ENCODE measurements at places on chromosomes 13 and 19. TPM values are rescaled to one million over a fixed set of nuclear protein-coding genes. Genes with fewer than 3 reads are reported as not detected.
A peak's percentile ranks its signal among the peaks of the same experiment; 100 is the strongest.

GRCh38 chr19:295687-296370 lies 4.6 kb upstream of the PLPP2 start:
- peaks cover 2% of the 10 kb centered on the region for H3K4me1 ChIP-seq
- no peak for DNase-seq
- no peaks in the 10 kb centered on the region for H3K36me3 ChIP-seq
- H3K27me3 ChIP-seq, result no peaks in the 10 kb centered on the region
- H3K4me3 ChIP-seq, result no peak overlapping the region
- no peak overlapping the region for H3K27ac ChIP-seq

DNA sequence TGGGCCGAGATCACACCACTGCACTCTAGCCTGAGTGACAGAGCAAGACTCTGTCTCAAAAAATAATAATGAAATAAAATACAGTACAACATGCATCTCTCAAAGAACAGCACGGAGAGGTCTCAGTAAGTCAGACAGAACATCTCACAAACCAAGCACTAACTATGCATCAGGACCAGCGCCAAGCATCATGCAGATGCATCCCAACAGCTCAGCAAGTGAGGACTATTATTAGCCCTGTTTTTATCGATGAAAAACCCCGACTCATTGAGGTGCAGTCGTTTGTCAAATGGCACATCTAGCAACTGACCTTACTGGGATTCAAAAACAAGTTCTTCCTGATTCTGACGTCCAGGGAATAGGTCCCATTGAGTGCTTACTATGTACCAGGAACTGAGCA lies 3.8 kb downstream of the C19orf47 start:
- H3K4me1 ChIP-seq, result no peaks in the 10 kb centered on the region
- H3K36me3 ChIP-seq, result peaks cover 7% of the 10 kb centered on the region
- H3K27ac ChIP-seq, result no peak overlapping the region

- H3K36me3 ChIP-seq, result no peaks in the 10 kb centered on the region
- no peaks in the 10 kb centered on the region for H3K27me3 ChIP-seq
- H3K4me3 ChIP-seq, result no peak overlapping the region
- DNase-seq, result no peak
- no peak overlapping the region for H3K27ac ChIP-seq
- H3K4me1 ChIP-seq, result peaks cover 8% of the 10 kb centered on the region
Observed at GRCh38 chr13:46640843-46641242, 87.9 kb downstream of the LRCH1 start.

GRCh38 chr13:91181892-91182291 lies 165.6 kb upstream of the MIR17HG start:
- no peak overlapping the region for H3K27ac ChIP-seq
- H3K36me3 ChIP-seq, result no peaks in the 10 kb centered on the region
- H3K4me1 ChIP-seq, result no peaks in the 10 kb centered on the region
- no peak overlapping the region for H3K4me3 ChIP-seq
- no peak for DNase-seq
- no peaks in the 10 kb centered on the region for H3K27me3 ChIP-seq

GRCh38 chr13:49615836-49616675 lies 12.3 kb upstream of the ARL11 start:
- no peaks in the 10 kb centered on the region for H3K27me3 ChIP-seq
- no peak overlapping the region for H3K4me3 ChIP-seq
- H3K36me3 ChIP-seq, result no peaks in the 10 kb centered on the region

GRCh38 chr19:40388481-40388880 lies 1.5 kb downstream of the HIPK4 start:
- H3K27ac ChIP-seq, result no peak overlapping the region
- no peaks in the 10 kb centered on the region for H3K36me3 ChIP-seq
- no peak for DNase-seq

DNA sequence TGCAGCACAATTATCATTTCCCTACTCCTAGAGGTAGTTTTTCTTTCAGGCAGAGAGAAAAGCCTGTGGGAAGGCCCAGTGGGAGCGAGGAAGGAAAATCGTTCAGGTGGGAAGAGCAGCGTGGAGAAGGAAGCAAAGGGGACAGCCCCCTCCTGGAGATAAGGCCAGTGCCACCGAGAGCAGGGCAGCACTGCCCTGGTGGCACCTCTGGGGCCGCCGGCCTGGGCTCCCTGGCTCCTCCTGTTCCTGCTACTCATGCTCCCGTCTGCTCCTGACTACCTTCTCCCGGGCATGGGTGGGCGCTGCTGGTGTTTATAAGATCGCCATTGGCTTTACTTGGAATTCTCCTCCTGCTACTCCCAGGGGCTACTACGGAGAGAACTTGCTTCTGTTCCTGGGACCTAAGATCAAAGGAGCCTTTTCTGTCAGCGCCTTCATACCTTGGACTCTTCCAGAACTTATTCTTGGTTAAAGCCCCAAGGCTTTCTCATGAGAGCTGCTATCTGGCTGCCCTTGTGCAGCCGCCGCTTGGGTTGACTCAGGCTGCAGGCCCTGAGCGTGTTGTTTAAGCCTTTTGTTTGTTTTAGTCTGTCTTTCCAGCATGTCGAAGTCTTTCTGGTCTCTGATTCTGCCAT lies 3.7 kb upstream of the FLT1 start:
- H3K36me3 ChIP-seq, result no peaks in the 10 kb centered on the region
- no peak overlapping the region for H3K27ac ChIP-seq
- no peaks in the 10 kb centered on the region for H3K27me3 ChIP-seq
- no peak overlapping the region for H3K4me3 ChIP-seq
- DNase-seq, result no peak
- peaks cover 3% of the 10 kb centered on the region for H3K4me1 ChIP-seq

DNA sequence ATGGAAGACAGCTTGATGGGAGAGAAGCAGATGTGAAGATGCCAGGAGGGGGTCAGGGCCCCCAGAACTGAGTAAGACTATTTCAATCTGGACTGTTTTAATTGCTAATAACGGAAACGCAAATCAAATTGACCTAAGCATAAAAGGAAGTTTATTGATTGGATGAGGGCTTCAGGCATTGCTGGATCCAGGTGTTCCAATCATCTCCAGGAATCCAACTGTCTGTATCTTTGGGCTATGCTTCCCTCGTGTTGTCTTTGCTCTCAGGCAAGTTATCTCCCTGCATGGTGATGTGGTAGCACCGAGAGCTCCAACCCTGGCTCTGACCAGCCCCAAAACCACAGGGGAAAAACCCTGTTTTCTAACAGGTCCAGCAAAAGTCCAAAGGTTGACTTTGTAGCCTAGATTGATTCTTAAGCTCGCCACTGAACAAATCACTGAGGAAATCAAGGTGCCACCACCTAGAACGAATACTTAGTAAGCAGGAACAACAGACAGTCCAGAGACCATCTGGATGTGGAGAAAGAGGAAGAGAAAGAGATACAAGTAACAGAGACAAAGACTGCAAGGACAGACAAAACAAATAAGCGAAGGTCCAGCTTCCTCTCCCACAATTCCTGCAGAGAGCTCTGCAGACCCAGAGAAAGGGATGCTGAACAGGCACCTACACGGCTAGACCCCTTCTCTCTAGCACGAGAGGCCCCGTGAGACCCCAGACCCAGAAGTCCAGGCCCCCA lies 1.2 kb upstream of the C19orf81 start:
- H3K27ac ChIP-seq, result no peak overlapping the region
- no peaks in the 10 kb centered on the region for H3K36me3 ChIP-seq
- H3K27me3 ChIP-seq, result peaks cover 4% of the 10 kb centered on the region
- DNase-seq, result no peak
- peaks cover 4% of the 10 kb centered on the region for H3K4me1 ChIP-seq
- H3K4me3 ChIP-seq, result peak overlapping the region; percentile 33

GRCh38 chr19:51714848-51715247 lies 8.9 kb downstream of the HAS1 start:
- no peak overlapping the region for H3K27ac ChIP-seq
- peaks cover 6% of the 10 kb centered on the region for H3K27me3 ChIP-seq
- no peaks in the 10 kb centered on the region for H3K4me1 ChIP-seq
- H3K4me3 ChIP-seq, result no peak overlapping the region

DNA sequence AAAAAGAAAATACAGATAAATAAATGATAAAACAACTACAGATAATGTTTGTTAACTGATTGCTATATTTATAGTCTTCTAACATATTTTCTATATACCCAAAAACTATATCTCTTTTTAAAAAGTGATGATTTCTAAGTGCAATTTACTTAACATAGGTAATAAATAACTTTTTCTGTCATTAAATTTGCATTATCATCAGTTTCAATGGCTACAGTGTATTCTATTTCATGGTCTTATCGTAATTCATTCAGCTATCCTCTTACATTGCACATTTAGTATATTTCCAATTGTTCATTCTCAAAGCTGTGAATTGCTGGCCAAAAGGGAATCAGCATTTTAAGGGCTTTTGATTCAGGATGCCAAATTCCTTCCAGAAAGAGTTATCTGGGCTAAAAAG lies 3.6 kb downstream of the ZNF180 start:
- no peaks in the 10 kb centered on the region for H3K4me1 ChIP-seq
- DNase-seq, result no peak
- peaks cover 76% of the 10 kb centered on the region for H3K36me3 ChIP-seq
- no peaks in the 10 kb centered on the region for H3K27me3 ChIP-seq
- H3K27ac ChIP-seq, result no peak overlapping the region
- H3K4me3 ChIP-seq, result no peak overlapping the region

GRCh38 chr19:48249502-48250014 lies 6.2 kb downstream of the CARD8 start:
- peaks cover 46% of the 10 kb centered on the region for H3K36me3 ChIP-seq
- H3K27me3 ChIP-seq, result no peaks in the 10 kb centered on the region
- no peaks in the 10 kb centered on the region for H3K4me1 ChIP-seq
- no peak overlapping the region for H3K4me3 ChIP-seq
- H3K27ac ChIP-seq, result no peak overlapping the region

DNA sequence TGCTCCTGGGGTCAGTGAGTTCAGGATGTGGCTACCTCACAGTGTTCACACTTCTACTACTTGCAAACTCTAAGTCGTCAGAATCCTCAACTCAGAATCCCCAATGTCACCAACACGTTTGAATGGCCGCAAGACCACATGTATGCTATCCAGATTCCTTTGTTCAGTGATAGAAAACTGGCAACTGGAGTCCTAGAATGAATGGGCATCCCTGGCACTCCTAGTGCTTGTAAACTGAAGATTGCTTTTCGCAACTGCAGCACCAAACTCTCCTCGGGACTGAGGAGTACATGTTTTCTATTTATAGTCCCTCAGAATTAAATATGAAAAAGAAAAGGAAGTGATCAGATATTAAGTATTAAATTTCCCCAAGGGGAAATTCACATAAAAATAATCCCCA lies 4.9 kb downstream of the SMAD9 start:
- H3K4me1 ChIP-seq, result no peaks in the 10 kb centered on the region
- DNase-seq, result no peak
- H3K4me3 ChIP-seq, result no peak overlapping the region
- H3K27me3 ChIP-seq, result no peaks in the 10 kb centered on the region

GRCh38 chr13:48501705-48502104 lies 31.2 kb downstream of the RCBTB2 start:
- no peaks in the 10 kb centered on the region for H3K27me3 ChIP-seq
- no peak overlapping the region for H3K4me3 ChIP-seq
- peaks cover 5% of the 10 kb centered on the region for H3K4me1 ChIP-seq
- DNase-seq, result no peak

DNA sequence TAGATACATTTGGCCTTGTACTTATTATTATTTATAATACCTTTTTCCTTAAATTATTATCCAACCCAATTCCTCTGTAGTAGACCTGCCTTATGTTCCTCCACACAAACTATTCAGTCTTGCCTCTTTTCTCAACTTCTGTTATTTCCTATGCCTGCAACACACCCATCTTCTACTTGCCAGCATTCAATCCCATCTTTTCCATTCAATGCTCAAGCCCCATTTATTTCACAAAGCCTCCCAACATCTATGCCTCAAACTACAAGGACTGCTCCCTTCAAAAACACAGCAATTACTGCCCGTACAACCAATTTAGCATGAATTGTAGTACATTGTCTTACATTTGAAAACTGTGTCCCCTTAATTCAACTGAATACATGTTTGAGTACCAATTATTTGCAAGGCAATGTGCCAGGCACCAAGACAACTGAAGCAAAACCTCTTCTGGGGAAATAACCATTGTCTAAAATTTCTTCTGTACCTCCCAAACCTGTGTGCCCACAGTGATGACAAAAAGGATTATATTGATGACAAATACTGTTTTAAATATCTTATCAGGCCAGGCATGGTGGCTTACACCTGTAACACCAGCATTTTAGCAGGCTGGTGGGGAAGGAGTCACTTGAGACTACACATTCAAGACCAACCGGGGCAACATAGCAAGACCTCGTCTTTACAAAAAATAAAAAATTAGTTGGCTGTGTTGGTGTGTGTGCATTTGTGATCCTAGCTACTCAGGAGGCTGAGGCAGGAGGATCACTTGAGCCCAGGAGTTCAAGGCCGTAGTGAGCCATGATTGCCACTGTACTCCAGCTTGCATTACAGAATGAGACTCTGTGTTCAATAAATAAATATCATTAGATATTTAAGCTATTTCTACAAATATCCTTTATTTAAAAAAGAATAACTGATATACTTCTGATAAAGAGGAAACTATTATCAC lies 35.1 kb downstream of the ELF1 start:
- no peaks in the 10 kb centered on the region for H3K27me3 ChIP-seq
- H3K36me3 ChIP-seq, result no peaks in the 10 kb centered on the region
- no peak for DNase-seq

DNA sequence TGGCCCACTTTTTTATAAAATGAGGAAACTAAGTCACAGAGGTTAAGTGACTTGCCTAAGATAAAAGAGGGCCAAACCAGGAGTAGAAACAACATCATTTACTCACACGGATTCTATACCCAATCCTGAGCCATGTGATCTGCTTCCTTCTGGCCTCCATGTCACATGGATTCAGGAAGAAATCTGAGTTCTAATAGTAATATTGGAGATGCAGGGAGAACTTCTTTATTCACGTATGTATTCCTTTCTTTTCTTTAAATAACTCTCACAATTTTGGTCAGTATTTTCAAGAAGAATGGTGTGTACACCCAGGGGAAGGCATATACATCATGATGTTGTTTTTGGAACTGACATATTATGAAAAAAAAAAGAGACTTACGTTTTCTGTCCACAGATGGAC lies 1.8 kb downstream of the POSTN start:
- H3K36me3 ChIP-seq, result no peaks in the 10 kb centered on the region
- no peak overlapping the region for H3K4me3 ChIP-seq
- H3K4me1 ChIP-seq, result peaks cover 3% of the 10 kb centered on the region
- no peak overlapping the region for H3K27ac ChIP-seq

- no peak overlapping the region for H3K27ac ChIP-seq
- H3K4me3 ChIP-seq, result no peak overlapping the region
- H3K27me3 ChIP-seq, result no peaks in the 10 kb centered on the region
- H3K36me3 ChIP-seq, result no peaks in the 10 kb centered on the region
Observed at GRCh38 chr13:110014719-110015118, 228.3 kb upstream of the IRS2 start.

The B3GNT3 gene
- total RNA-seq, result 0.96 TPM

The LILRA6 gene
- not detected for total RNA-seq

The UQCR11 gene
- 174 TPM for total RNA-seq

The CACNA1A gene
- total RNA-seq, result 7.9 TPM

The ZNF112 gene
- 4.2 TPM for total RNA-seq

The CAPN12 gene
- 10.3 TPM for total RNA-seq

The ZNF90 gene
- 80.1 TPM for total RNA-seq

The RFPL4AL1 gene
- not detected for total RNA-seq

Measured in H9 (cell line).